Stimulated activated CD4-positive, alpha-beta T cell treated with anti-CD3 and anti-CD28 coated beads, Interleukin-1b, Interleukin-23, amount 100 ng/mL, for 4 hours (primary cell): ENCODE measurements at places on chromosomes 4 and X.

DNA sequence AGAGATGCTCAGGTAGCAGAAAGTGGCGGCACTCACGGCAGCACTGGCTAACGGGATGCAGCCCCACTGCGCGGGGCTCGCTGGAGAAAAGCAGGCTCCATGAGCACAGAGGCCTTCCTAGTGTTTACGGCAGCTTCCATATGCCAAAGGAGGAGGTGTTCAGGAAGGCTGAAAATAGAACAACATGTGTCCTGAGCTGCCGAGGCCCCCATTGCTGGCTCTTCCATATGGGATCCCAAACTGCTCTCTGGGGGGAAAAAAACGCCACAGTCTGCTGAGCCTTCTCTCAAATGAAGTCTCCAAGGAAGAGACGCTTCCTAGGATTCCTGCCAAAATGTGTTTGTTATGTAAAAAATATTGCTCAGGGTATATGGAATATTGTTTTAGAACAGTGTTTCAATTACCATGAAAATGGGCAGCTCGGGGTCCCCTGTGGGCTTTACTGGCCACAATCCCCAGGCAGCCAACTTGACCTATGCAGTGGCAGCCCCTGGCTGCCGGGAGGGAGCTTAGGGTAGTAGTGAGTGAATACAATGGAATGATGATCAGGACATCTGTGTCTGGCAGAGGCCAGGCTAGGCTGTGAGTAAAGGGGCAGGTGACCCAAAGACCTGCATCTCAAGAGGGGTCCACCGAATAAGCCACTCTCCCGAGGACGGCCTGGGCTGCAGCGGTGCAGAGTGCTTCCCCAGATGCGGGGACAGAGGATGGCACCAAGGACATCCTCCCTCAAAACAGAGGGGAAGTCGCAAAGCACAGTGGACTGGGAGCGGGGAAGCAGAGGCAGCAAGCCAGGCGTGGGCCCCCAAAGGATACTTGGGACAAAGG, 170.1 kb downstream of the AFAP1 start:
- no peak for DNase-seq

DNA sequence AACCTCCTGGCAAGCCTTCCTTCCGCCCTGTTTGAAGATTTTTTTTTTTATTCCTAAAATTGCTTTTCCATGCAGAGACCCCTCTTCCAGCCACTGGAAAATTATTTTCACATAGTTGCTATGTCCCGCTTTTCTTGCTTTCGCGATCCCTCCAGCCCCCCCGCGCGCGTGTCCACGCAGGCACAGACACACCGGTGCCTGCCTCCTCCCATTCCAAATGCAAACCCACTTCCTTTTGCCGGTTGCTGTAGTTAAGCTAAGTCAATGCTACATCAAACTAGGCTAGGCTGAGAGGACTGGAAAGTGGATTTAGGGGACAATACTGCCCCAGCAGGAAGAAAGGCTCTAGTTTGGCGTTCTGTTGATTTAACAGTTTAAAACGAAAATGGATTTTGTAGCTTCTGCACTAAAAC, 111.0 kb downstream of the DHX15 start:
- no peak for DNase-seq

DNA sequence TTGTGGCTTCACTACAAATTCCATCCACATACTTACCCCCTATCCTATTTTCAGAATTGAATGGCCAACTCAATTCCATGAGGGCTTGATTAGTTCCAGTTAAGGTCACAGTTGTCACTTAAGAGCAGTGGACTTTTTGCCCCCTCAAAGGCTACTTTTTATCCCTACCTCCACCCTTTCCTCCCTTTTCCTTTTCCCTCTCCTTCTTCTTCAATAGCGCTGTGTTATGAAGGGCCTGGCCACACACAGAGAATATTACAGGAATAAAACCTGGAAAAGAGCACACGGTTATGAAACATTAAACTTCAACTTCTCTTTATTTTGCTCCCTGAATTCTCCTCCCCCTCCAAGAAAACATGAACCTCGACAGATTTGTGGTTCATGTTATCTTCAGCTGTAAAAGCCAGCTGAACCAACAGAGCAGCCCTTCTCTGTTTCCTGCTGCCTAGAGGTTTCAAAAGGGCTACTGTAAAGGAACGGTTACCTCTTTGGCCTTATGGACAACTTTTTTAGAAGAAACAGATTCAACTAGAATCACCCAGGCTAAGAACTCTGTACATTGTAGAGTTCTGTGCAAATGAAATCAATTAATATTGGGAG, 87.0 kb upstream of the RPL34 start:
- no peak for DNase-seq

- no peak for DNase-seq
Measured at GRCh38 chr4:112031712-112032328, 113.4 kb upstream of the FAM241A start.

- DNase-seq: no peak
Measured at GRCh38 chr4:67130411-67130810, 414.9 kb downstream of the CENPC start.

GRCh38 chr4:3079694-3080123, 5.2 kb downstream of the HTT start:
- no peak for DNase-seq

DNA sequence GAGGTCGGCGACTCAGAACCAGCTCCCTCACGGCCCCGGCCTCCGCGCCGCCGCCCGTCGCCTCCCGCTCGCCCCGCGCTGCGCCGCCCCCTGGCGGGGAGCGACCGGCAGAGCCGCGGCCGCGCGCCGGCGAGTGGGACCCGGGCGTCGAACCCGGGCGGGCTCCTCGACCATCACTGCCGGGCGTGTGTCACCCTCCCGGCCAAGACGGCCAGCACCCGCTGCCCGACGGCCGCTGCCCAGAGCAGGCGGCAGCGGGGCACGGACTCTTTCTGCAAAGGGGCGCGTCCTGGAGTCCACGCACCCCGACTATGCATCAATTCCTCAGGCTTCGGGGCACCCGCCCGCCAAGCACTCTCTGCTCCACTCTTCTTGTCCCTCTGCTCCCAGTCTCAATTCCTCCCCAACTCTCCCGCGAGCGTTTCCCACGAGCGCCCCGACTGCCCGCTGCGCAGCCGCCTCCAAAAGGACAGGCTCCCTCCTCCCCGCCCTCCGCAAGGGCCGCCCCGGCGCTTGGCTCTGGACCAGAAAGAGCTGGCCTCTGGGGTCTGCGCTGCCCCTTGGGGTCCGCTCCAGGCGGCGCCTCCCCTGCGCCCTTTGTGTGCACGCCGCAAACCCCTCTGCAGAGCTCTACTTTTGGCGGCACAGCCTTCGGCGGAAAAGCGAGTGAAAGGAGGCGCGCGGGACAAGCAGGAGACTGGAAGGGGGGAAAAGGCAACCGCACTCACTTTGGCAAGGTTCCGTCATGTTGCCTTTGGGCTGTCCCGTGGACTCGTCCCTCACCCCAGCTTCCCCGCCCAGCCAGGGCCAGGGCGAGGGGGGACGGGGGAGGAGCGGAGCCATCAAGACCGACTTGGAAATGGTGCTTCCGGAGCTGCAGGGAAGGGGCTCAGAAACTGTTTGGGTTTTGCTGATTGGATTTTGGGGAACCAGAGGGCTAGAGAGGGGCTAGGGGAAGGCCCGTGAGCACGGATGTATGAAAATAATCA, 1.0 kb downstream of the PDE5A start:
- DNase-seq: peak; percentile 61

DNA sequence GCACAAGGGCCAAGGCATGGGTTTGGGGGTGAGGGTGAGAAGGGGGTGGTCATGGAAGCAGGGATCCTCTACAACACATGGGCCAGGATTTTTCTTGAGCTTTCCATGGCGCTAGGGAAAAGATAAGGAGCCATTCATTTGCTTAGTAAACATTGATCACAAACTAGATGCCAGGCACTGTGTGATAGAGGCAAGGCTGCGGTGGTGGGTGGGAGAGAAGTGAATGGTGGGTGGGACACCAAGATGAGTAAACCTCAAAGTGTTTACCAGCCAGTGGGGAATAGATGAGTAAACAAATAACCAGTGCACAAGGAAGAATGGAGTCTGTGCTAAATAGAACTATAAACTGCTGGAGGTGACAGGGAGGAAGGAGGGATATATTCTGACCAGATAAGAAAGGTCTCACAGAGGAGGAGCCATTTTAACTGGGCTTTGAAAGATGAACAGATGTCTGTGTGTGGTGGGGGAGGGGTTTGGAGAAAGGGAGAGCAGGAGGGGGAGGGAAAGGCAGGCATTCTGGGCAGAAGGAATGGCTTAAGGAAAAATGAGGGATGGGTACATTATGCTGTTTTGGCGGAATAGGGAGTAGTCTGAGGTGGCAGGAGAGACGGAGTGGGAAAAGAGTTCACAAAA, 48.0 kb upstream of the LAS1L start:
- no peak for DNase-seq

- DNase-seq: no peak
Measured at GRCh38 chrX:103818842-103819619, 13.0 kb downstream of the RAB9B start.

DNA sequence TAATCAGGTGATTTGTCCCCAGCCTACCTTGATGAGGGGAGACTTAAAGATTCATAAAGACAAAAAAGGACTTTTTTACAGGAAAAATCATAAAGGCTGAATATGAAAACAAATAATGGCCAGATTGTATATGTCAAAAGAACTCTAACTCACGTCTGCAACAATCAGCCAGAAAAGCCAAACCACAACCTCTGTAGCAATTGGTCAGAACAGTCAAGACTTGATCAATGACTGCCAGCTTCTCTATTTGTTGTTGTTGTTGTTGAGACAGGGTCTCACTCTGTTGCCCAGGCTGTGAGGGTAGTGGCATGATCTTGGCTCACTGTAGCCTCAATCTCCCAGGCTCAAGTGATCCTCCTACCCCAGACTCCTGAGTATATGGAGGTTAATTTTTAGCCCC, 35.9 kb upstream of the PPA2 start:
- DNase-seq: no peak

- DNase-seq: no peak
Measured at GRCh38 chr4:124873361-124874171, 161.0 kb upstream of the ANKRD50 start.

DNA sequence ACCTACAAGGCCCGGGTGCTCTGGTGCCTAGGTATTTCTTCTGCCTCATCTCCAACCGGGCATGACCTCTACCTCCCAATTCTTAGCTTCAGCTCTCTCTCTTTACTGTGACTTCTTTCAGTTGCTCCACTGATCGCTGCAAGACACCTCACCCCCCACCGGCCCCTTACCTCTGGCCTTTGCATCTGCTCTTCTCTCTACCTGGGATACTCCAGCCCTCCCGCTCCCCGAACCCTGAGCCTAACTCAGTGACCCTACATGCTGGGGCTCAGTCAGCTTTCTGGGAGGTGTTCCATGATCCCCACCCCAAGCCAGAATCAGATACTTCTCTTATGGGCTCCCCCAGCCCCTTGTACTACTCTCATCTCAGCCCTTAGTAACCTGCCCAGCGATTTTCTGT, 99.6 kb downstream of the EFNB1 start:
- no peak for DNase-seq

DNA sequence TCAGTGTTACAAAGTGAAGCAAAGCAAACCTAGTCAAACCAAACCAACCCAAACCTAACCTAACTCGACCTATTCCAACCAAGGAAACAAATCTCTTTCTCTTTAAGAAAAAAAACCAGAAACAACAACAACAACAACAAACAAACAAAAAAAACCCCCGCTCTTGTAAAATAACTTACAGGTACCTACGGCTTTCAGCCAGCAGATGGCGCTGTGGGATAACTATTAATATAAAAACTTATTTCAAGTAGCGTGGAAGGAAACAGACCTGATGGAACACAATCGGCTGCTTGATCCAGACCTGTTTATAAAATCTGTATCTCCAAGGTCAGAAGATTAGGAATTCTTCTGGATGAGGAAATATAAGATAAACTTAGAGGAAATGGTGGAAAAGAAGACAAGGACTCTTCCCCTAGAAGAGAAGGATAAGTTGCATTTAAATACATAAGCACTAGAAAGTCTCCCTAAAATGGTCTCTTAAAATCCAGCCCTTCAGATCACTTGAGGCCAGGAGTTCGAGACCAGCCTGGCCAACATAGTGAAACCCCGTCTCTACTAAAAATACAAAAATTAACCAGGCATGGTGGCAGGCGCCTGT, 34.4 kb upstream of the CDKL5 start:
- DNase-seq: peak; percentile 42

DNA sequence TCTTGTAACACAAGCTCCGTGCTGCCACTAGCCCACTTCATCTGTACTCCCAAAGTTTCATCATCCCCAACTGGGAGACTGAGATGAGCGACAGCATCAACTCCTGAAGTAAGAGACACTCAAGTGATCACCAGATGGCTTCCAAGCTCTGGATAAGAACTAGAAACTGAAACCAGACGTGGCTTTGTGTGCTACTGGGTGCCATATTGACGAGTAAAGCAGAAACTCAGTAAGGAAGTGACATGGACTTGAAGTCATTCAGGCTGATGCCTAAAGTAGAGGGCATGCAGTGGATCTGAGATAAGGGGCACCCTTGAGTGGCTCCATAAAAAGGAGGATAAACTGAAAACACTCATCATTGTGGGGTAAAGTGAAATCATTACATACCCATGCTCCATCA, 72.4 kb downstream of the PCYT1B start:
- no peak for DNase-seq

DNA sequence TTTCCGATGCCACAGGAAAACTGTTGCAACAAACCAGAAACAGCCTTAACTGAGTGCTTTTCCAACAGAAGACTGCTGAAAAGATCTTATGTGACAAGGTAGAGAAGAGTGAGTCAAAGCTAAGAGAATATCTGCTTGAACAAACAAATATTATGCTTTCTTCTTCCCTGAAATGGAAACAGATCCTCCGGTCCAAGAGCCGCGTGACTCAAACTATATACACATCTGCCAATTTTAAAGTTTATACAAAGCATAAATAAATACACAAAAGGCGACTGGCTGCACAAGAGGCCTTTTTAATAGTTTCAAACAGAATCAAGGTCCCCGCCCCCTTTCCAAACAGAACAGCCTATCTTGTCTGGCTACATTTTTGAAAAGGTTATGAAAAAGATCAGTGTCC, 329.7 kb upstream of the F9 start:
- no peak for DNase-seq

DNA sequence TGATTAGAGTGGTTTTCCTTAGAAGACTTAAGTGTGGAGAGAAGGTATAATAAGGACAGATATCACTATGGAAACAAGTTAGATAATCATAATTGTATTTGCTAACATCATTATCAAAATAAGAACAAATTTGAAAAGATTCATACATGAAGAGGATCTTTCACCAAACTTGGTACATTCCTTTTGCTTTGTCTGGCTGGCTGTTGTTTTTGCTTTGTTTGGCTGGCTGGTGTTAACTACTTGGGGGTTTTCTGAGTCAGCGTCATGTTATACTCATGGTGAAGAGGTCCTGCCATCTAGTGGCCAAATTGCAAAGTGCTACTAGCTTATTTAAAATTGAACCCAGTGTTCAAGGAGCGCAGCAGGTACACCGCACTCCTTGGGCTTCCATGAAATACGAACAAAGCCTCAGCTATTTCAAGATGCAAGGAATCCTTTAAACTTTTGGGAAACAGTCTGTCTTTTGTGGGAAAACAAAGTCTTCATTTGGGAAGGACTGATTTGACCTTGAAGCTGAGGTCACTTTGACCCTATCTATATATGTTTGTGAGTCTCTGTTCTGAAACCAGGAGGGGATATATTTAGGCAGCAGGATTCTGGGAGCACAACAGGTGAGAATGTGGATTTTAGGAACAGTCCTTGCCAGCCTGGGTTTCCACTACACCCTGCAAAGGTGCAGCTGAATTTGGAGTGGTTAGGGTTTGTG, 129.7 kb downstream of the PLS3 start:
- DNase-seq: peak; percentile 1

GRCh38 chr4:80321341-80321740, 14.2 kb upstream of the CFAP299 start:
- no peak for DNase-seq

GRCh38 chr4:30396772-30397475, 323.2 kb upstream of the PCDH7 start:
- no peak for DNase-seq

- no peak for DNase-seq
Measured at GRCh38 chr4:87521757-87522374, 7.3 kb downstream of the SPARCL1 start.

- no peak for DNase-seq
Measured at GRCh38 chr4:165537028-165537648, 158.3 kb downstream of the CPE start.
